MG63 (cell line): ENCODE measurements at places on chromosomes 6 and 20. TPM values are rescaled to one million over a fixed set of nuclear protein-coding genes. Genes with fewer than 3 reads are reported as not detected.

DNA sequence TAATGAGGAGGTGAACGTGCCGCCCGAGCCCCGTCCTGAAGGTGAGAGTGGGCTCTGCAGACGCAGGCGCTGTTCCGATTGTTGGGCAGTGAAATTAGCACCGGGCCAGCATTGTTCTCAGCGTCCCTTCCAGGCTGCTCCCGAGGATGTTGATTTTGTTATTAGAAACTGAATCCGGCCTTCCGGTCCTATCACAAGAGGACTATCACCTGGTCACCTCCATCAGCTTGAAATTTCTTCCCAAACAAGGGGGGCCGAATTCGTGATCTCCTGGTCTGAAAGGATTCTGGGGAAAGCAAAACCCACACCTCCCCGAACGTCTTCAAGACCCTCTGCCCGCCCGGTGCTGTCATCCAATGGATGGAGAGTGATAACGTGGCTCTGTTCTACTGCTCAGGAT lies 186.0 kb downstream of the TAF4 start:
- DNase-seq, result no peak

- DNase-seq, result no peak
These were observed 5.6 kb downstream of the SOX4 start for GRCh38 chr6:21599051-21599696.

- DNase-seq, result no peak
These were observed 29.3 kb downstream of the HSF2 start for GRCh38 chr6:122428781-122429180.

DNA sequence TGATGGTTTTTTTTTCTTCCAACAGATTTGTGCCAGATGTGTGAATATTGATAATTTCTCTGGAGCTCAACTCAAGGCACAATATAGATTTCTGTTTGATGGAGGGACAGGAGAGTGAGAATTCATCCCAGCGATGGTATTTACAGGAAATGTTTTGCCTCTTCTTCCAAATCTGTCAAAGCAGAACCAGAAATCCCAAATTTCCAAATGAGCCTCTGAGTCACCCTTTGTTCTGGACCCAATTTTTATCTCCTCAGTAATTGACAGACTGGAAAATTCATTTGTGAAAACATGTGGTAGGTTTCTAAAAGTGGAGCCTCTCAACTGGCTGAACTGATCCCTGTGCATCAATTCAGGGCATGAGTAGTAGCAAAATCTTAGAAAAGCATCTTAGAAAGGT lies 223.2 kb upstream of the TSHZ2 start:
- DNase-seq, result no peak

- DNase-seq, result peak; percentile 22
These were observed 105.0 kb downstream of the OLIG3 start for GRCh38 chr6:137389150-137389704.

- DNase-seq, result no peak
These were observed 224.9 kb downstream of the PHACTR1 start for GRCh38 chr6:12941422-12941821.

The FLRT3 gene
- total RNA-seq, result 32.3 and 51.6 TPM in 2 replicates
